H7 (cell line): ENCODE measurements at places on chromosomes 5 and 9.

- peak; percentile 13 for DNase-seq
Observed at GRCh38 chr5:174376056-174376455, 330.6 kb downstream of the NSG2 start.

DNA sequence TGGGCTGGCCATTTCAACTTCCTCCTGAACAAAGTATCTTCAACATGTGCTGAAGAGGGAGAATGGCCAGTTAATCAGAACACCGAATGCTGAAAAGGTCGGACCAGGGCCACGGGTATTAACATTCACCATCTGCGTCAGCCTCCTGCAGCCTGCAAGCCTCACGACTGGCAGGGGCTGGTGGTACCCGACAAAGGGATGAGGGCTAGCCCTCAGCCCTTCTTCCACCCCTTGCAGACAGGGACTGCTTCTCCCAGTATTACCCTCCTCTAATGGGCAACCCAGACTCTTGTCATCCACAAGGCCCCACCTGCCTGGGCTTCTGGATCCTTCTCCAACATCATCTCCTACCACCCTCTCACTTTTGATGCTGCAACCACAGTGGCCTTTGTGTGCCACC, 246.6 kb downstream of the FSTL4 start:
- DNase-seq, result no peak

- DNase-seq, result no peak
Observed at GRCh38 chr9:127088724-127089615, 33.5 kb downstream of the ANGPTL2 start.

- DNase-seq, result no peak
Observed at GRCh38 chr5:154176181-154176580, 14.4 kb upstream of the GALNT10 start.

- DNase-seq, result no peak
Observed at GRCh38 chr5:120330558-120330957, 133.5 kb upstream of the PRR16 start.

DNA sequence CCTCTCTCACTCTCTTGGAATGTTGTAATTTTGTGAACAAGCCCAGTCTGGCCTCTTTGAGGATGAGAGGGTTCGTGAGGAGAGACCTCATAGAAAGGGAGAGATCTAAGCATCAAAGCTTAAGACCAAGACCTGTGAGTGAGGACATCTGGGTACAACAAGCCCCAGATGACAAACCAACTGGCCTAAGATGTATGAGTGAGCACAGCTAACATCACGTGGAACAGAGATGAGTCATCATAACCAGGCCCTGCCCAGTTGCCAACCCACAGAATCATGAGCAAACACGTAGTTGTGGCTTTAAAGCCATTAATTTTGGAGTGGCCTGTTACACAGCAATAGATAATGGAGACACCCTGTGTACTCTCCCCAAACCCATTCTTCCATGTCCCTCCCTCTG, 439.1 kb upstream of the KIF2A start:
- no peak for DNase-seq

GRCh38 chr9:72557549-72557948, 36.1 kb downstream of the TMC1 start:
- no peak for DNase-seq

DNA sequence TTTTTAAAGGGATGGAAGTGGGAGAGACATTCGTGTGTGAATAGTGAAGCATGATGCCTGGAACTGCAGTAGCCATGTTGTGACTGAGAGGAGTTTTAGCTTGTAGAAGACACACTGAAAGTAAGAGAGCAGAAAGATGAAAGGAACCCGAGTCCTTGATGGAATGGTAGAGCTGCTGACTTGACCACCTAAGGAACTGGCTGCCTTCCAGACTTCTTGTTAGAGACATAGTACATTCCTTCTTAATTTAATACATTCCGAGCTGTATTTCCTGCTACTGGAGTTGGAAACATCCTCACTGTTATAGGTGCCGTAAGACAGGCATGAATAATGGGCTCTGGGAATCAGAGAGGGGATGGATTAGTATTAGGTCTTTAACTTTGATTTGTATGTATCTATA, 7.4 kb downstream of the CER1 start:
- no peak for DNase-seq

DNA sequence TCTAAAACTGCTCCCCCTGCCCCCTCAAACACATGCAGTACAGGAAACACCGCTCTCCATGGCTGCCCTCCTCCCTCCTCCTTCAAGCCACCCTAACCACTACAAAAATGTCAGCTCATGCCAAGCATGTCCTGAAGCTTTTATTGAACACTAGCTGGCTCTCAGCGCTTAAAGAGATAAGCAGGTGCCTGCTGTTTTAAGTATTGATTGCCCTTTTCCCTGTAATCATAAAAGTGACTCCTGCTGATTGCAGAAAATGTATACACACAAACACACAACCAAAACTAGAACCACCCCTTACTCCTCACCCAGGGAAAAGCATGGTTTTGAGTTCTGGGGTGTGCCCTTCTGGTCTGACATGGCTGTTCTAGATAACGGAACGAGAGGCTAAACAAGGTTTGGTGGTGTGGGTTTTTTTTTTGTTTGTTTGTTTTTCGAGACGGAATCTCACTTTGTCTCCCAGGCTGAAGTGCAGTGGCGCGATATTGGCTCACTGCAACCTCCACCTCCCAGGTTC, 3.7 kb upstream of the UCK1 start:
- DNase-seq, result no peak

DNA sequence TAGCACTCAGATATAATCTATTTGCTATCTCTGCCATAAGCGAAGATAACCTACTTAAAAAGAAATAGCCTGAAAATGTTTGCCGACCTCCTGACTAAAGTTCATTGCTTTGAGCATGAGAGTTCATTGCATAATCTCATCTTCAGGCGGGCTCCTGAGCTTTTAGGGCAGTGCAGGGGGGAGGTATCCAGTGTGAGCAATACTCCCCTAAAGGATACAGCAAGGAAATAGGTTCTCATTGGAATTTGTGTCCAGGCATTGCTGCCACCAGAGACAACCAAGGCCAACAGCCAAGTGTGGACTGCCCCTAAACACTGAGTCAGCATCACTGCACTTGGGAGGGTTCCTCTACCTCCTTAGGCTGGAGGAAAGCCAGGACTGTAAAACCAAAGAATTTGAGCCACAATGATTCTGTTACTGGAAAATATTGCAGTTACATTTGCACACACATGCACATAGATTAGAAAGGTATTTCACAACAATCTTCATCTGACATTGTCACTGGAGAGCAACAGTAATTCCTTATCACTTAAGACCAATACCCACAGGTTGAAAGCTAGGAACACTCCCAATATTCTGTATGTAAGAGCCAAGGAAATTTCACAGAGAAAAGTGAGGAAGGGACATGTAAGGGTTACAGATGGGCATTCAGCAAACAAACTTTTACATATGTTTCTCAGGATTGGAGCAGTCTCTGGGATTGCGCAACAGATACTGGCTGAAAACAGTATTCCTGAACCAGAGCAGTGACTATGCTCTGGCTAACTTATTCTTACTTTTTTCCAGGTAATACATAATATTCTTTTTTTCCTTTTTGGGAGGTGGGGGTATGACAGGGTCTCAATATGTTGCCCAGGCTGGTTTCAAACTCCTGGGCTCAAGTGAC, 98.6 kb upstream of the TLE1 start:
- no peak for DNase-seq

- DNase-seq, result peak; percentile 40
Observed at GRCh38 chr5:88089719-88090390, 178.8 kb downstream of the TMEM161B start.

GRCh38 chr9:13607481-13608441, 328.3 kb upstream of the MPDZ start:
- no peak for DNase-seq

GRCh38 chr9:135295551-135296300, 183.9 kb upstream of the PPP1R26 start:
- peak; percentile 55 for DNase-seq

DNA sequence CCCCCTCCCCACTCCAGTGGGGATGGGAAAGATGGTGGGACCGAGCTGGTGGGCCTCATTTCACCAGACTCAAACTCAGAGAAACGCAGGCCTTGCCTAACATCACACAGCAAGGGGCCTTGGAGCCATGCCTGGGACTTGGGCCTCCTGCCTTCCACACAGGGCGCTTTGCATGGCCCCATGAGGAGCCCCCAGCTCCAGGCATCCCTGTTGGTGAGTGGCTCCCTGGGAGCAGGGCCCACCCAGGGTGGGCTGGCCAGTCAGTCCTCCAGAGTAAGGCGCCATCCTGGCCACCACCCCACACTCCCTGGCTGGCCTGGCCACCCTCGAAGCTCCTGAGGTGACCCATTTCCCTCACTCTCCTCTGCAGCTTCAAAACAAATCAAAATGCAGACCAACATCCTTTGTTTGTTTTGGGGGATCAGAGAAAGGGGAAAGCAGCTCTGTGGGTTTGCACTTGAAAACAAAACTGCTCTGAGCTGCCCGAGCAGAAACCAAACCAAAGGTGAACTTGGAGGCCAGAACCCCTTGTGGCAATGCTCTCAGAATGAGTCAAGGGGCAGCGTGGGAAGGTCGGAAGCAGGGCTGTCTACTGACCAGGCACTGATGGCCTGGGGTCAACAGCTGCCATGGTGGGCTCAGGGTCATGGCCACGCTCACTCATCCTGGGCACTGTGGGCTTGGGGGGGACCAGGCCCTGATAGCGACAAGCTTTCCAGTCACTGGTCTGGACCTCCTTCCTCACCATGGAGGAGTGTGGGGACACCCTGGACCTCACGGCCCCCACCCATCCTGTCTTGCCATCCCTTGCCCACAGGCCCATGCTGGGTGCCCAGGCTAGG, 37.0 kb upstream of the VDAC1 start:
- DNase-seq, result no peak

DNA sequence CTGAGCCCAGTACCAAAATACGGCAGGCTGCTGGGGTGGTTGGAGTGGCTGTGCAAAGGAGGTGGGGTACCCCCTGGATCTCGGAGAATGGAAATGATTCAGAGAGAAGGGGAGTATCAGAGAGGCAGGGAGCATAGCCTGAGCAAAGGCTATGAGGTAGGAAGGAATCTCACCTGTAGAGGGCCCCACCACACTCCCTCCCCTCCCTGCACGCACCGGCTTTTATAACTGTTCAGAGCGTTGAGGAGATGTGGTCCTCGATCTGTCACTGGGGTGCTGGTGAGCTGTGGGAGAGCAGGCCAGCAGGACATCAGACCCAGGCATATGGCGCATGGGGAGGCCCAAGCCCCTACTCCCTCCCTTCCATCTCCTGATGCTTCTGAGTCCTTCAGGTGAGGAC, 13.2 kb downstream of the PHF19 start:
- peak; percentile 85 for DNase-seq

DNA sequence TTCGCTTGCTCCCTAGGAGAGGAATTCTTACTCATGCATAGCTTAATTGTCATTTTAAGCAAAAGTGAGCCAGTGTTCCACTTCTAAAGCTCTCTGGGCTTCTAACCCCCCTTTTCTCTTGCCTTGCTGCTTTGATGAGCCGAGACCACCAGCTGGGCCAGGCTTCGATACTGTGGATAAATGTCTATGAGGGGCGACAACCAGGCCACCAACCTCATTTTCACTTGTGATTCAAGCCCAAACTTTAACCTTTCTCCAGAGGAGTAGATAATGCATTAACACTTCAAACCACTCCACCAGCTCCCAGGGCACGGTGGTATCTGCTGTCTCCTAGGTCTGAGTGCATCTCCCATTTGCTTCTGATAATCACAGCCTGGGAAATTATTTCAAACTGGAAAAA, 205.6 kb downstream of the PSAT1 start:
- DNase-seq, result no peak

DNA sequence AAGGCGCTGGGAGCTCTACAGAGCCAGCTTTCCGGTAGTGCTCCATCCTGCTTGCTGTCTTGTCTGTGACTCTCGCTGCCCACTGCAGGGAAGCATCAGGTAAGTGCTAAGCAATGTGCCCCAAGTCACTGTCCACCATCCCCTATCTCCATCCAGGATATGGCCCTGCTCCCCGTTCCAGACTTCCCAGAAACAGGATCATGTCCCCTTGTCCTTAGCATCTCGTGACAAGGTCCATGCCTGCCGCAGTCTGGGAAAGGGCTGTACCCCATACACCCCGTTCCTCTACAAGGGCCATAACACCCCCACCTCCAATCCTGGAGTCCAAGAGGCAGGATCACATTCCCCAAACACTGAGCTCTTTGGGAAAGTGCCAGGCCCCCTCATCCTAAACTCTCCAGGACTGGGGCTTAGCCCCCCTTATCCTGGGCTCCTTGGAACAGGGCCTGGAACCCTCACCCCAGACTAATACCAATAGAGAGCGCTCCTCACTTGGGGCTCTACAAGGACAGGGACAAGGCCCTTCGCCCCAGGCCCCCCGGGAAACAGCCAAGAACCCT, 566 bp downstream of the RPP25L start:
- peak; percentile 62 for DNase-seq

- DNase-seq, result no peak
Observed at GRCh38 chr5:15489571-15490235, 10.3 kb upstream of the FBXL7 start.

GRCh38 chr5:51172903-51173626, 210.2 kb upstream of the ISL1 start:
- DNase-seq, result peak; percentile 23

DNA sequence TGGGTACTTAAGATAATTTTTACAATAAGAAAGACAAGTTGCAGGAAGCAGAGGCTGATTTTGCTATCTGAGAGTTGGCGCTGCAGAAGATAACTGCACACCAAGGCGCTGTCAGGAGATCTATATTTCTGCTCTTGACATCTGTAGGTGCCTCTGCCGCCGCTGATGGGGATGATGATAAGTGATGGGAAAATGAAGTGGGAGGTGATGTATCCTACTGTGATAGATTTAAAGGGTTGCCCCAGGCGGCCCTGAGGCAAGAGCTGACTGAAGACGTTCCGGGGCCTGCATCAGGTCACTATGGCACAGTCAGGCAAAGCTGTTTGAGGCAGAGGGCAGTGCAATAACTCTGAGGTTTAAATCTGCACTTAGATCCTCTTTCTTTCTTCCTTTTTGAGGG, 78.1 kb downstream of the SNCAIP start:
- no peak for DNase-seq

DNA sequence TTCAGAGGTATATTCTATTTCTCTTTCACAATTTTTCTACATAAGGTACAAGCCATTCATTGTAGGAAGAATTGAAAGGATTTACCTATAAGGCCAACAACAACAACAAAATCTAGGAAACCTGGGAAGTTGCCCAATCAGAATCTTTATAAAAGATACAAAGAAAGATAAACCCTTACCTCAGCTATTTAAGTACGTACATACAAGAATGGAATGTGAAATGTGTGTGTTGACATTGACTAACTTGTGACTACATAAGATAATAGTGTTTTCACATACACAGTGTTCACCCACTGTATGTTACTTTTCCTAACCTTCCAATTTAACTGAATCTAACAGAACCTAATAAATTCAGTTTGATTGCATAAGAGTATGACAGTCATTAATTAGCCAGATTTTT, 154.1 kb downstream of the ADAMTS6 start:
- no peak for DNase-seq

DNA sequence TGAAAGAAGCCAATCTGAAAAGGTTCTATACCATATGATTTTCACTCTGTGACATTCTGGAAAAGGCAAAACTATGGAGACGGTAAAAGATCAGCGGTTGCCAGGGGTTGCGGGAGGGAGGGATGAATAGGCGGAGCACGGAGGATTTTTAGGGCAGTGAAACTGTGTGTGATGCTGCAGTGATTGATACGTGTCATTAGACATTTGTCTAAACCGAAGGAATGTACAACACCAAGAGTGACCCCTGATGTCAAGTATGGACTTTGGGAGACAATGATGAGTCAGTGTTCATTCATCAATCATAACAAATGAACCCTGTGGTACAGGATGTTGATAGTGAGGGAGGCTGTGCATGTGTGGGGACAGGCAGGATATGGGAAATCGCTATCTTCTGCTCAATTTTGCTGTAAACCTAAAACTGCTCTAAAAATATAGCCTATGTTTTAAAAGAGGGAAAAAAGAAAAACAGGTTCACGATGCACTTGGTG, 34.4 kb downstream of the ERGIC1 start:
- no peak for DNase-seq
